ENCODE measurements at places on chromosomes 3 and 15.

GRCh38 chr3:193948459-193948858 lies 187.5 kb upstream of the HES1 start:
- DNase-seq: no peak

GRCh38 chr15:88071141-88071540 lies 185.4 kb downstream of the NTRK3 start:
- DNase-seq: no peak

GRCh38 chr15:85284497-85284896 lies 95.9 kb upstream of the AKAP13 start:
- DNase-seq: no peak

- DNase-seq: no peak
Observed at GRCh38 chr3:52143156-52143555, 11.1 kb downstream of the POC1A start.

GRCh38 chr3:123818921-123819429 lies 65.2 kb downstream of the MYLK start:
- no peak for DNase-seq

DNA sequence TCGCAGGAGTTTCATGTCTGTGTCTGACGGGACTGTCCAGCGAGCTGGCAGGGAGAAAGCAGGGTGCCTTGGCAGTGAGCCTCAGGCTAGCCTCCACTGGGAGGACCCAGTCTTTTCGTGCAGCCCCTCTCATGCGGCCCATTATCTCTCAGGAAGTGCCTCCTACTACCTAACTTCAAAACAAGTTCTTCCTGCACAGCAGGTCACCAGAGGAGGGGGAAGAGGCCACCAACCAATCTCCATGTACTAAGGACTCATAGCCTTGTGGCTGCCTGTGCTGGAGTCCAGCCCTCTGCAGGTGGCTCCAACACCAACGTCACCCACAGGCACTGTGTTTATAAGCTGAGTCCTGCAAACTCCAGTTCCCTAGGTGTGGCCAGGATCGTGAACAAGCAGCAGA lies 4.8 kb downstream of the VIPR1 start:
- no peak for DNase-seq

- no peak for DNase-seq
Observed at GRCh38 chr3:115401298-115401697, 222.0 kb upstream of the GAP43 start.

DNA sequence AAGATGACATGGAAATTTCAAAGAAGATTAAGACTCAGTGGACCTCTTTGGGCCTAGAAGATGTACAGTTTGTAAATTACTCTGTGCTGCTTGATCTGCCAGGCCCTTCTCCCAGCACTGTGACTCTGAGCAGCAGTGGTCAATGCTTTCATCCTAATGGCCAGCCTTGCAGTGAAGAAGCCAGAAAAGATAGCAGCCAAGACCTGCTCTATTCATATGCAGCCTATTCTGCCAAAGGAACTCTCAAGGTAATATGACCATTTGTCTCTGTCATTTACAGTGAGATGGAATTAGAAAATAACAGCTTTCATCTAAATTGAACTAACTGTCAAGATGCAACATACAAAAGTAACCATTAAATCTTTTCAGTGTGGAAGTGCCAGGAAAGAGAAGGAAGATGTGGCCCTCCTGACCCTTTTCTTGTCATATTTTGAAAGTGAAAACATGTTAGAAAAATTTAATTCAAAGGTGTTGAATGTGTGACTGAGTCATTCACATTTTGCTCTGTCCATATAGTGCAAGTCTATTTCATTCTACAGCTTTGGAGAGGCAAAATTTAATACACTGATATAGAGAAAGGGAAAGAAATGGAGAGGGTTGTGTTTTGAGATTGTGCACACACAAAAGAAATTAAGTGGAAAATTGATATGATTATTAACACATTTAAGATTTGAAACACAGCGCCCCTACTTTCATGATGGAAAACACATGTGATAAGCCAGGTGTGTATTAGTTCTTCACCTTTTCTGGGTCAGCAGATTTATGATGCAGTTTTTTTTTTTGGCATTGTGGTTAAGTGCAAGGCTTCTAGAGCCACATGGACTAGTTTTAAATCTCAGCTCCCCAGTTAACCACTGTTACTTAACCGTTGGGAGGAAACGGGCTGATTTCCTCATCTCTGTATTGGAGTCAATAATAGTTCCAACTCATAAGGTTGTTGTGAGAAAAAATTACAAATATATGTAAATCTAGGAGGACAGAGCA lies 375.1 kb downstream of the NAALADL2 start:
- DNase-seq: no peak

GRCh38 chr15:49339656-49340055 lies 83.4 kb upstream of the FGF7 start:
- no peak for DNase-seq

DNA sequence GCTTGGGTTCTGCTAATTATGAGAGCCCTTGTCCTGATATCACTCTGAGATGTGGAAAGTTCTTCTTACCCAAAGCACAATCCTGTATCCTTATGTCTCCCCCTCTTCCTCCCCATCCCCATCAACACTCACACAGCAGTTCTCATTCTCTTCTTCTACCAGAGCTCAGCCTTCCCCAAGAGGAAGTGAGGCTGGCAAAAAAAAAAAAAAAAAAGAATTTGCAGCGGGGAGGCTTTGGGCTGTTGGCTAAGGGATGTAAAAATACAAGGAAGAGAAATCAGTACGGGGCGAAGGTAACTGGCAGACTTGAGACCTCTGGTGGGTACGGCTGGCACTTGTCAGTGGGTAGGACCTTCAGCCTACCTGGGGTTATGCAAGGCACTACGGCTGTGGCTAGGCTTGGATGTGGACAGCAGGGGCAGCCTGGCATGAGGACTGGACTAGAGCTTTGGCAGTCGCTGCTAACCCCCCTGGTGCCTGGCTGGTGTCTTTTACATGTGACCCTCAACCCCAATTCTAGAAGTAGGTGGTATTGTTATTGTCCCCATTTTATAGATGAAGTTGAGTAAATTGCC lies 5.4 kb downstream of the VIPR1 start:
- no peak for DNase-seq

- DNase-seq: no peak
Observed at GRCh38 chr3:55626279-55626665, 139.2 kb upstream of the WNT5A start.

GRCh38 chr15:36426691-36427090 lies 152.7 kb upstream of the CDIN1 start:
- no peak for DNase-seq

- DNase-seq: no peak
Observed at GRCh38 chr15:76312540-76313174, 1.4 kb upstream of the ETFA start.

- DNase-seq: no peak
Observed at GRCh38 chr15:100108846-100109245, 232.9 kb downstream of the ADAMTS17 start.

- no peak for DNase-seq
Observed at GRCh38 chr3:59422312-59422711, 372.5 kb upstream of the CFAP20DC start.

DNA sequence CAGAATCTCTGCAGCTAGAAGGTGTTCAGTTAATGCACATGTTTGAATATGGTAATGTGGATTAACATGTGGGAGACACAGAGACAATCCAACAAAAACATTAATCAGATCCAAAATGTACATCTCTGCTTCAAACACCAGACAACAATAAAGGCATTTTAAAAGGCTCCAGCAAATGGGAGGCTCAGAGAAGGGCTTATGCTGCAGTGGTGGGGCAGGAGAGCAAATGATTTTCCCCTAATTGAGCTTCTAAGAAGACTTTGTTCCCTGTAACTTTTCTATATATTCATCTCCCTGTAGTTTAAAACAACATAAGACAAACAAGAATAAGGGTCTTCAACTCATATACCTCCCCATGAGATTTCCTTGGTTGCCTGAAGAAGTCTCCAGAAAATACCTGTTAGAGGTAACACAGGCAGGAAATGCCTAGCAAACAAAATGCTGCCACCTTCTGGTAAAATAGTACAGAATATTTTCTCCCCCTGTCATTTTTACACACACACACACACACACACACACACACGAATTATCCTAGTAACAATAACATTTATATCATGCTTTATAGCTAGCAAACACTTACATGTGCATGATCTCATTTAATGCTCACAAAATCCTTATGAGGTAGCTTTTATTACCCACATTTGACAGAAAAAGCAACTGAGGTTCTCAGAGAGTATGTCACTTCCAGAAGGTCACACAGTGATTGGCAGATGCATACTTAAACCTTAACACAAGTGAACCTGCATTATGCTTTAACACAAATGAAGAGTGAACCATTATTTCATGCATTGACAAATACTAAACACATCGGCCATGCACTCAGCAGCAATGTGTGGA lies 123.4 kb upstream of the MB21D2 start:
- DNase-seq: no peak

DNA sequence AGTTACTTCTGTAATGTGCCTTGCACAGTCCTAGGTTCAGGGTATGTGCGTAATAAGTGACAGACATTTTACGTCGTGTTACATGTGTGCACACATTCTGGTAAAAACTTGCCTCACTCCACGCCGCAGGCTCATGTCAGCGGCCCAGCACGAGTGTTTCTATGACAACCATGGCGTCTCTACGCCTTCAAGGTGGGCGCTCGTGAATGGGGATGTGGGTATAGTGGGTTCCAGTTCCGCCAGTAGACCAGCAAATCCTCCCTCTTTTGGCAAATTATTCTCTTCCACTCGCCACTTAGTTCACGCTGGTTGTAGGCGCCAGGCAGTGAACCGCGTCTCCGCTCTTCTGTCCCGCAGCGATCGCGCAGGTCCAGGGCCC lies 40.3 kb downstream of the CHST14 start:
- no peak for DNase-seq

GRCh38 chr3:102906818-102907217 lies 472.0 kb downstream of the ZPLD1 start:
- no peak for DNase-seq

- no peak for DNase-seq
Observed at GRCh38 chr3:107973961-107974360, 116.9 kb downstream of the CD47 start.

GRCh38 chr15:50886611-50887345 lies 21.7 kb upstream of the AP4E1 start:
- DNase-seq: no peak

DNA sequence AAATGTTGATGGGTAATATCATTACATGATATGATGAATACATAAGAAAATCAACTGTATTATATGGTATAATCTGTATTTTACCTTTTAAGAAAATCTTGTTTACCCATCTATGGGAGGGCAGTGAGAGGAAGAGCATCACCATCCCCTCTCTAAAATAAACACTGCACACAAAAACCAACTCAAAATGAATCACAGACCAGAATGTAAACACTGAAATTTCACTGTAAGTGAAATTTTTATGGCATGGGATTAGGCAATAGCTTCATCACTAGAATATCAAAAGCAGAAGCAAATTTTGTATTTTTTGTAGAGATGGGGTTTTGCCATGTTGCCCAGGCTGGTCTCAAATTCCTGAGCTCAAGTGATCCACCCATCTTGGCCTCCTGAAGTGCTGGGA lies 26.2 kb downstream of the IFT80 start:
- DNase-seq: no peak

GRCh38 chr3:3495611-3496010 lies 303.6 kb upstream of the LRRN1 start:
- no peak for DNase-seq

- DNase-seq: no peak
Observed at GRCh38 chr3:108511055-108511454, 659 bp upstream of the MYH15 start.

DNA sequence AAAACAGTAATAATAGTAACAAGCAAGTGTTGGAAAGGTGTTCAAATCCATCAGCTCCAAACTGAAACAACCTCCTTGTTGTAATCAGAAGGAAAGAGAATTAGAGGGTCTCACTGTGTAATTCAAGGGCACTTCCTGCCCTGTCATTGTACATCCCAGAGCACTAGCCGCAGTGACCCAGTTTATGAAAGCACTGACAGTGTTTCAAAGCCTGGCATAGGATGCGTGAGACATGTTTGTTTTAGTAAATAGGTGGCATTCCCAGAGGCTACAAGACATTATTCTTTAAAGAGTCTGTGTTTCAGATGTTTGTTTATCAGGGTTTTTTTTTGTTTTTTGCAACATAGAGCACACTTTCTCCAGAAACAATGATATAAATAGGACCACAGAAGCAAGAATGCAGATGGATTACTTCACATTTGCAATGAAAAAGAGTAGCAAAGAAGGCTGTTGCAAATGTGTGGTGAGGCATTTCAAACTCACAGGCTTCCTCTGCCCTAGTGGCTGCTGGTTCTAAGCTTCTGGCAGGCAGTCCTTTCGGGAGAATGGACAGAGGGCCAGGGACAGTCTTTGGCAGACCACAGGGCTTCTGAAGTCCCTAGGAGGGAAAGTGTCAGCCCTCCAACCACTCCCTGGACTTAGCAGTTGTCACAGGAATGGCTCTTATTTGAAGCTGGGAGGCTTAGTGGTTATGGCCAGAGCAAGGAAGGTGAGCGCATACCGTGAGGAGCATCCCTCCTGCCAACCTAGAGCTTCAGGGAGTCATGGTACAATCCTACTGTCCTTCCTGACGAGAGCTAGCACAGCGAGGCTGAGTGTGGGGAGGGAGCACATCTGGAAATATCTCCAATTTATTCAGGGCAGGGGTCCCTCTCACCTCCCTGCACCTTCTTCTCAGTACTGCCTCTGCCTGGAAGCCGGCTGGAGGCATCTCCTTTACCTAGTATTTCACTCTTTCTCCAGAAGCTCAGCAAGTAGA lies 31.4 kb upstream of the TIPARP start:
- no peak for DNase-seq

- no peak for DNase-seq
Observed at GRCh38 chr15:20340931-20341661, 200.5 kb downstream of the GOLGA6L6 start.

DNA sequence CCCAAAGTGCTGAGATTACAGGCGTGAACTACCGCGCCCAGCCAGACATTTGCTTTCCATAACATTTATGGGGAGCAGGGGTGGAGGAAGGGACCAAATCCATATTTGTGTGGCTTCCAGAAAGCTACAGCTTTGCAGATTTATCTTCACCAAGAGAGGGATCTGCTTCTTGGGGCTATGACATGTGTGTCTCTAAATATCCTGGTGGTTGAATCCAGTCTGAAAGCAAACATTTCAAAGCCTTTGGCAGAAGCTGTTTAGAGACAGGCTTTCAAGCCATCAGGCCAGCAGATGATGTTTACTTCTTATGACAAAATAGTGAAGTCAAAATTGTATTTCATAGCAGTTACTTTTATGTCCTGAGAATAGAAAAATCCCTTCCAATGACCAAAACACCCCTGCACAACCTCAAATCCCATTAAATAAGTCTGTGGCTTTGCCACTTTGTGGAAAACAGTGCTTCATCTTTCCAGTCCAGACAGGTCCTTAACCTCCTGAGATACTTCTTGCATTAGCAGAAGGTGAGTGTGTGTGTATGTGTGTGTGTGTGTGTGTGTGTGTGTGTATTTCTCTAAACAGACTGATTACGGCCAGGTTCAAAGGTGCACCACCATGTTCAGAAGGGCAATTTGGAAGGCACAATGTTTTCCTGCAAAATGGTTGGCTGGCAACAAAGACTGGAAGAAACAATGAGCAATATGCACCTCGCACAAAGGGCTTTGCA lies 191.4 kb upstream of the LRIG1 start:
- no peak for DNase-seq

DNA sequence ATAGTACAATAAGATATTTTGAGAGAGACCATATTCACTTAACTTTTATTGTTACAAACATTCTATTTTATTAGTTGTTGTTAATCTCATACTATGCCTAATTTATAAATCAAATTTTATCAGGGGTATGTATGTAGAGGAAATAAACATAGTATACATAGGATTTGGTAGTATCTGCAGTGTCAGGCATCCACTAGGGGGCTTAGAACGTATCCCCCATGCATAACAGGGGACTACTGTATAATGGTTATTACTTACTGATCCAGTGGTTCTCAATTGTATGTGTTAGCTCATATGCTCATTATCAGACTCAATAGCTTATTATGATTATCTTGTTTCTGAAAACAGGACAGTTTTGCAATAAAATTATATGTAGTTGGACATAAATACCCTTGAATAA lies 27.6 kb downstream of the CMC1 start:
- DNase-seq: no peak
